Amygdala (tissue), 56 donors: ENCODE measurements at places on chromosomes 7 and 10.

GRCh38 chr10:74973741-74974392, 137.6 kb upstream of the SAMD8 start:
- no peak for DNase-seq

- DNase-seq, result no peak
These were observed 44.6 kb downstream of the TAX1BP1 start for GRCh38 chr7:27784399-27785053.

DNA sequence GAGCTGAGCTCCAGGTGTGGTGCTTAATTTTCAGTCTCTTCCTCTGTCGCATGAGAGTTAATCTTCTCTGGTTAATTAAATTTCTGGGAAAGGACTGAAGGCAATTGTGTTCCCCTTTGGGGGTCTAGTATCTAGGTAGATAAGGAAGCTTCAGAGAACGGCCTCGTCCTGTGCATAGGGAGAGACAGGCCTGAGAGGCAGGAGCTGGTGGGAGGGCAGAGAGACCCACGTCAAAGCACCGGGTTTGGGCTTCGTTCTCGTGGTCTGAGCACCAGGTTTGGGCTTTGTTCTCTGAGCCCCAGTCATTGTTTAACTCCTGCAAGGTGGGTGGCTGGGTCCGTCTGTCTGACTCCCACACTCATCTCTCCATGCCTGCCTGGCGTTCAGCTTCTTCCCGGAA, 160.8 kb upstream of the PITRM1 start:
- no peak for DNase-seq

GRCh38 chr7:131103997-131104396, 223.7 kb upstream of the MKLN1 start:
- DNase-seq, result no peak

GRCh38 chr7:149109969-149110368, 16.2 kb downstream of the ZNF425 start:
- no peak for DNase-seq

GRCh38 chr7:70354409-70355169, 756.3 kb downstream of the AUTS2 start:
- DNase-seq, result no peak
